Camera-type eye (tissue), 1 donor: ENCODE measurements at places on chromosomes 3 and 15. TPM values are rescaled to one million over a fixed set of nuclear protein-coding genes. Genes with fewer than 3 reads are reported as not detected.

Gene C3orf20
- 0.22 TPM for total RNA-seq

Gene COPS2
- 91.7 TPM for total RNA-seq

Gene BTLA
- not detected for total RNA-seq

Gene LCTL
- total RNA-seq = 17.3 TPM

Gene RBMS3
- total RNA-seq = 59.9 TPM

Gene RMDN3
- 30.2 TPM for total RNA-seq

Gene FGF7
- total RNA-seq = 15.6 TPM

Gene ZFAND6
- total RNA-seq = 190 TPM

Gene SERPINI2
- not detected for total RNA-seq

Gene TEX264
- total RNA-seq = 35.4 TPM

Gene FSIP1
- total RNA-seq = 4.3 TPM

Gene HAPLN3
- total RNA-seq = 17.2 TPM

Gene HCN4
- total RNA-seq = 2.2 TPM

Gene BAHD1
- 12.9 TPM for total RNA-seq

Gene KLHL6
- 2.5 TPM for total RNA-seq

Gene TUSC7
- total RNA-seq = not detected

Gene COPG1
- total RNA-seq = 122 TPM

Gene MASP1
- total RNA-seq = 5.6 TPM

Gene RGMA
- total RNA-seq = 13.7 TPM

Gene HRH1
- 7.6 TPM for total RNA-seq

Gene LRRN1
- total RNA-seq = 61.6 TPM

Gene GRM2
- 5.4 TPM for total RNA-seq

Gene CCR8
- not detected for total RNA-seq

Gene CRYGS
- total RNA-seq = 2,965 TPM

Gene BCHE
- total RNA-seq = 53.3 TPM

Gene AP3B2
- total RNA-seq = 30.6 TPM

Gene KCNMB3
- 4.9 TPM for total RNA-seq

Gene AMIGO3
- not detected for total RNA-seq

Gene SEMA3B
- total RNA-seq = 107 TPM

Gene TRPM1
- total RNA-seq = 52.6 TPM

Gene PRKCI
- 68.0 TPM for total RNA-seq

Gene MED12L
- total RNA-seq = 16.4 TPM

Gene SPINK8
- total RNA-seq = not detected

Gene PLXND1
- 114 TPM for total RNA-seq

Gene UNC13C
- total RNA-seq = 67.3 TPM

Gene GTF2E1
- total RNA-seq = 20.3 TPM

Gene COPB2
- total RNA-seq = 140 TPM

Gene GOLGA8T
- total RNA-seq = not detected

Gene RYR3
- total RNA-seq = 14.1 TPM

Gene ACKR2
- 1.1 TPM for total RNA-seq

Gene GHSR
- total RNA-seq = not detected

Gene OR4M2
- total RNA-seq = not detected

Gene SAMMSON
- 1.2 TPM for total RNA-seq

Gene C15orf40
- 24.6 TPM for total RNA-seq

Gene C3orf22
- not detected for total RNA-seq

Gene COL8A1
- 40.2 TPM for total RNA-seq

Gene PPP1R14D
- not detected for total RNA-seq

Gene NR2F2
- 27.2 TPM for total RNA-seq
